Activated CD8-positive, alpha-beta T cell treated with anti-CD3 and anti-CD28 coated beads for 36 hours (primary cell): ENCODE measurements at places on chromosomes 2 and 18. TPM values are rescaled to one million over a fixed set of nuclear protein-coding genes. Genes with fewer than 3 reads are reported as not detected.

The TTC39C gene
- total RNA-seq = 43.0 TPM

The C2orf66 gene
- not detected for total RNA-seq

The HSPD1 gene
- total RNA-seq = 1,051 TPM

The MAB21L4 gene
- not detected for total RNA-seq

The GPAT2 gene
- total RNA-seq = 10.2 TPM

The RFX8 gene
- 0.18 TPM for total RNA-seq

The POTEJ gene
- not detected for total RNA-seq

The EIF2AK3 gene
- 17.4 TPM for total RNA-seq

The DNAH7 gene
- 0.07 TPM for total RNA-seq

The SERPINB4 gene
- not detected for total RNA-seq

DNA sequence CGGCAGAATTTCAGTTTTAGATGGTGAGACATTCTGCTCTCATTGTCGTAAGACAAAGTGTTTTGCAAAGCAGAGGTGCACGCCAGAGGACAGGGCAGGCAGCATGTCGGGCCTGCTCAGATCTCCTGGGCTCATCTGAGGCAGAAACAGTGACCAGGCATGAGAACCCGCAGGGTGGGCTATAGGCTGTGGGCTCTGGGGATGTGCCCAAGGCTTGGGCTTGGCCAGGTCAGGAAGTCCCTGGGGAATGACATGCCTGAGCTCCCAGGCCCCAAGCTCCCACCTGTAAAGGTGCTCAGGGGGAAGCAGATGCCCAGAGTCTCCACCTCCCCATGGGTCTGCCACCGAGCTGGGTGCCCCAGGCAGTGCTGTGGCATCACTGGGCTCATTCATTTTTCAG lies 35.3 kb downstream of the INHBB start:
- DNase-seq = no peak

DNA sequence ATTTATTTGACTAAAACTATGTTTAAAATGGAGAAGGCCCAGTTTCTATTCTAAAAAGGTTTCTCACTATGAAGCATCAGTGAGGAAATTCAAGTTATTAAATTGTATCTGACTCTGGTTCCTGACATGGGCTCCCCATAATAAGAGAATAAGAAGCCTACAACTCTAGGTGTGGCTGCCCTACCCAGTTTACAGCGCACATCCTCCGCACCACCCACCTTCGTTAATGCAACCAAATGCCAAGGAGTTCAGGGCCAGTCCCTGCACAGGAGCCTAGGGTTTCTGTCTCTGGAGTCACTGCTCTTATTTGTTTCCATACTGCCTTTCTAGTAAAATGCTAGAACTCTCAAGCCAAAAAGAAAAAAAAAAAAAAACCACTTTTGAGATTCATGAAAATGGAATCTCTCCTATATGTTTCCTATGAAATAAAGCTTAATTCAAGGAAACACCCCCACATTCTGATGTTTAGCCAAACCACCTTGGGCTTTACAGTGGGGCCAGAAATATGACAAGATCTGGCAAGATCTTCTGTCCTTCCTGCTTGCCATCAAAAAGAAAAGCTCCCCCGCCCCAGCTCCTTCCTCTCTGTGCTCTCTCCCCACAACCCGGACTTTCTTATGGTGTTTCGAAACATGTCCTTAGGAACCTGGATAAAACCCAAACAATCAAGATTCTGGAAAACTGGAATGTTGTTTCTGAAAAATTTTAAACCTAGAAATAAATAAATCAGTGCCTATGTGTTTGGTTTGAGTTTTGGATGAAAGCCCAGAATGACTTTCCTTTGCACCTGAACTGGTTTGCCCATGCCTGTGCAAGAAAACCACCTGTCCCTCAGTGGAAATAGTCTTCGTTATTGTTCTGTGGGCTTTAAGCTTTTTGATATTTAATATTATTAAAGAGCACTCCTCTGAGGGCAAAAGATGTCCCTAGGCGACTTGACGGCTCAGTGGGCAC lies 136.7 kb downstream of the SP3 start:
- DNase-seq = peak; percentile 4

DNA sequence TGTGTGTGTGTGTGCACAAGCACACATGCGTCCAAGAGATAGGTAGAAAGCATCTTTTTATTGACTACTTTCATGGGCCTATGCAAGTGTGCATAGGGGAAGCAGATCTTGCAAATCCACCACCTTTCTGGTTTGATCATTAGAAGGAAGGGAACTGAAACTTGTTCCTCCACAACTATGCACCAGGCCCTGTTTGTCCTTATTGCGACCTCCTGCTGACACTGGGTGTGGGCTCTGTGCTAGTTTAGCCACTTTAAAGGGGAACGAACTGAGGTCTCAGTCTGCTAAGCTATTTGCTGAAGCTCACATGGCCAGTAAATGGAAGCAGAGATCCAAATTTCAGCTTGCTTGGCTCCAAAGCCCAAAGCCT lies 32.1 kb upstream of the INSIG2 start:
- DNase-seq = no peak

DNA sequence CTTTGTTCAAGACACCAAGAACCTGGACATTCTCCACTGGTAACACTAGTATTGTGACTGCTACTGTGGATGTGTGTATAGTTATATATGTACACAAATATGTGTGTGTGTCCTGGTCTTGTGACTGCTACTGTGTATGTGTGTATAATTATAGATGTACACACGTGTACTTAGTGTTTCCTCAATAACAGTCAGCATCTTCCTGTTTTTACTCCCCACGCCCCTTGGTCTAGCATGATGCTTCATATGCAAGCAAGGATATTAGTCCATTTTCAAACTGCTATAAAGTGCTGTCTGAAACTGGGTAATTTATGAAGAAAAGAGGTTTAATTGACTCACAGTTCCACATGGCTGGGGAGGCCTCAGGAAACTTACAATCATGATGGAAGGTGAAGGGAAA lies 802.7 kb downstream of the RNF144A start:
- no peak for DNase-seq

GRCh38 chr2:20050646-20051531 lies 539 bp downstream of the LAPTM4A start:
- peak; percentile 49 for DNase-seq

- no peak for DNase-seq
These were observed 3.2 kb downstream of the MRO start for GRCh38 chr18:50816419-50817166.

- no peak for DNase-seq
These were observed 12.3 kb downstream of the ARID5A start for GRCh38 chr2:96548558-96549465.

DNA sequence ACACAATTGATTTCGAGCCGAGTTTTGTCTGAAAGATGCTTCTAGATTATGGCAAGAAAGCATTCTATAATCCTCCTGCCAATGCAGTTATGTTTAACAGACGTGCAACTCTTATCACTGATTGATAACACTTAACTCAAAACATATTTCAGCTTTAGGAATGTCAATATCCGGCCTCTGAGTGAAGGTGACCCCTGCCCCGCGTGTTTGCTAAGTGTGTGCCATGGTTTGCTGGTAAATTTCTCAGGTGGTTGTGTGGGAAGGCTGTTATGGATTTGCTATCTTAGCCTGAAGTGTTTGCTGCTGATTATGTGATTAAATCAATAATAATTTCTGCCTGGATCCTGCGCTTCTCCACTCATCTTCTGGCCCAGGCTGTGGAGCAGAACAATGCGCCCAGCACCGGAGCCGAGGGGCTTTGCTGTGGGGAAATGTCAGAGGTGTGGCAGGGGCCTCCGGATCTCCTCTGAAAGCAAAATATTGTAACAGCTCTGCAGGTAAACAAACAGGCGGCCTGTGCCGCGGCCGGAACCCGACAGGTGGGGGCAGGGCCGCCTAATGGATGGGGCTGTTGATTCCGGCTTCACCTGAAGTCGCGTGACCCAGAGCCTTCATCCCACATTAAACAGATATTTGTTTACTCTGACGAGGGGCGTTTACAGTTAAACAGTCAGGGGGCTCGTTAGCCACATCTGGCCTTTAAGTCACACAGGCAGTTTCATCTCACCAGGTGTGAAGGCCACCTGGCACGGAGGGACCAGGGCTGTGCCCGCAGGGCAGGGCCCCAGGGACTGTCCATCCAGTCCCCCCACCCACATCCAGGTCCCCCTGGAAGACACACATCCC lies 210.7 kb upstream of the SALL3 start:
- DNase-seq = no peak

GRCh38 chr18:28468901-28469300 lies 292.0 kb upstream of the CDH2 start:
- DNase-seq = no peak

DNA sequence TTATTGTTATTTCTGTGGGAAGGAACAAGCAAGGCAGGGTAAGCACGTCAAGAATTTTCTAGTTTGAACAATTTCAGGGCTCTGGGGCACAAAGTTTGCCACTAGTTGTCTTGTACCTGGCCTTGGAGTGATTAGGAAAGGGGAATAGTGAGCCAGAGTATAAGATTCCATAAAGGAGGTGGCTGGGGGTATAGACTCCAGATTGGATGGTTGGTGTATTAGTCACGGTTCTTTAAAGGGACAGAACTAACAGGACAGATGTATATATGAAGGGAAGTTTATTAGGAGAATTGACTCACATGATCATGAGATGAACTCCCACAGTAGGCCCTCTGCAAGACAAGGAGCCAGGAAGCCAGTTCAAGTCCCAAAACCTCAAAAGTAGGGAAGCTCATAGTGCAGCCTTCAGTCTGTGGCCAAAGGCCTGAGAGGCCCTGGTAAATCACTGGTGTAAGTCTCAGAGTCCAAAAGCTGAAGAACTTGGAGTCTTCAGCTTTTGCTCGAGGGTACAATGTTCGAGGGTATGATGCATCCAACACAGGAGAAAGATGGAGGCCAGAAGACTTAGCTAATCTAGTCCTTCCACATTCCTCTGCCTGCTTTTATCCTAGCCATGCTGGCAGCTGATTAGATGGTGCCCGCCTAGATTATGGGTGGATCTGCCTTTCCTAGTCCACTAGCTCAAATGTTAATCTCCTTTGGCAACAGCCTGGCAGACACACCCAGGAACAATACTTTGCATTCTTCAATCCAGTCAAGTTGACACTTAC lies 31.5 kb upstream of the PTPRM start:
- DNase-seq = no peak

- DNase-seq = no peak
These were observed 868 bp upstream of the PKDCC start for GRCh38 chr2:42046819-42047487.

DNA sequence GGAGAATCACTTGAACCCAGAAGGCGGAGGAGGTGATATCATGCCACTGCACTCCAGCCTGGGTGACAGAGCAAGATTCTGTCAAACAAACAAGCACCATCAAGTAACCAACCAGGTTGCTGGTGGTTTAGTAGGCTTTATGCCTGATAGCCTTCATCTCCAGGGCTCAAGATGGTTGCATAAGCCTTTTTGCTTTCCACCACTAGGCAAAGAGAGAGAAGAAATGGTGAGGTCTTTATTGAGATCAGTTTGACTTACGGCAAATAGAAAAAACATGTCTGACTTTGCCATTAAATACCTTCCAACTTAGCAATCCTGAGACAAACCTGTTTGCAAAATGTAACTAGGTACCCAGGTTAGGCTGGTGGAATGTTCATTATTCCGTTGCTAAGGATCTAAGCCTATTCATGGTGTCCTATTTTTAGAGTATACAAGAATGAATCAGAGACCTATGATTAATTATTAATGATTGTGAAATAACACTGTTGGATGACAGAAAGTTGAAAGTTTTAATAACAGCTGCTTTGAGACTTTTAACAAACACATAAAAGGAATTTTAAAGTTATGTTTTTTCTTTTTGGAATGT lies 53.5 kb upstream of the SLC38A11 start:
- no peak for DNase-seq

DNA sequence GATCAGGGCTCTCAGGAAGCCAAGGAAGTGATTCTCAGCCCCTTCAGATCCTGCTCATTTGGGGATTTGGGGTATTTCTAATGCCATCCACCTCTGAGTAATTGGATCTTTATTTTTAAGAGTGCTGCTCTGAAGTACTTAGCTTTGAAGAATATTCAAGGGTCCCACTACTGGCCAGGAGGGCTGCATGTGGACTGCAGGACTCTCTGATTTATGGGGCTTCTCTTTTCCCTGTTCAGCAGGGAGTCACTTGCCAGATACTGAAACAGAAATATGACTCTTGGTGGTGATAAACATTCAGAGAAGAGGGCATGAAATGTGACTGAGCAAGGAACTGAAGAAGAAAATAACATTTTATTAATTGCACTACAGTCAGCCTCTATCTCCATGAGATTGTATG lies 138.5 kb downstream of the MTX2 start:
- no peak for DNase-seq

DNA sequence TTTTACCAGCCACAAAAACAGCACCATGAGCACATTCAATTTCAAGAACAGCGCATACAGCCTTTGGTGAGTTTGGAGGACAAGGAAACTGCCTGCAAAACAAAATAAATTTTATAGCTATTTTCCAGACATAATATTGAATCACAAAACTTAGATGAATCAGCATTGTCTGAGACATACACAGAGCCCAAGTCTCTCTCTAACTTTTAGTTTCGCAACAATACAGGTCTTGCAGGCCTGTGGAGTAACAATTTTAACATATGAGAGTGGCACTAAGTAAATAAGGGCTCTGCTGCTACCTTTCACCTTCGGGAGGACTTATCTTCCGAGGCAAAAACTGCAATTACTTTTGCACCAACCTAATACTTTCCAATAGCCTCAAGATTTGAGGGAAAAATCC lies 56.1 kb upstream of the PEX13 start:
- DNase-seq = no peak

DNA sequence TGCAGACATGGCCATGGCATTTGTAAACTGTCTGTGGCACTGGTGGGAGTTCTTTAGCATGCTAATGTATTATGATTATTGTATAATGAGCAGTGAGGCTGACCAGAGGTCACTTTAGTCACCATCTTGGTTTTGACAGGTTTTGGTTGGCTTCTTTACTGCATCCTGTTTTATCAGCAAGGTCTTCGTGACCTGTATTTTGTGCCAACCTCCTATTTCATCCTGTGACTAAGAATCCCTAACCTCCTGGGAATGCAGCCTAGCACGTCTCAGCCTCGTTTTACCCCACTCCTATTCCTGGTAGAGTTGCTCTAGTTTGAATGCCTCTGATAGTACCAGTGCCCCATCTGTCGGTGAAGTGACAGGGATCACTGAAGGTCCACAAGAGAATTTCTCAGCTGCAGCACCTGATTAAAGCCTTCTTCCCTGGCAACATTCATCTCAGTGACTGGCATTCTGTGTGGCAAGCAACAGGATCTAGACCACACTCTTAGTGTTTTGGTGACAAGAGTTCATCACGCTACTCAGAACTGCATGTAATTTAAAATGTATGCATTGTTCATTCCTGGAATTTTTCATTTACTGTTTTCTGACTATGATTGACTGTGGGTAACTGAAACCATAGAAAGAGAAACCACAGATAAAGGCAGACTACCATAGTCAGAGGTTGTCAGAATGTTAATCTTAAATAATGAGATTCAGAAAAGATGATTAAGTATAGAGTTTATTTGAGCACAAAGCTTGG lies 43.0 kb upstream of the GPR39 start:
- DNase-seq = no peak
